ENCODE measurements at places on chromosomes 6 and 20.

DNA sequence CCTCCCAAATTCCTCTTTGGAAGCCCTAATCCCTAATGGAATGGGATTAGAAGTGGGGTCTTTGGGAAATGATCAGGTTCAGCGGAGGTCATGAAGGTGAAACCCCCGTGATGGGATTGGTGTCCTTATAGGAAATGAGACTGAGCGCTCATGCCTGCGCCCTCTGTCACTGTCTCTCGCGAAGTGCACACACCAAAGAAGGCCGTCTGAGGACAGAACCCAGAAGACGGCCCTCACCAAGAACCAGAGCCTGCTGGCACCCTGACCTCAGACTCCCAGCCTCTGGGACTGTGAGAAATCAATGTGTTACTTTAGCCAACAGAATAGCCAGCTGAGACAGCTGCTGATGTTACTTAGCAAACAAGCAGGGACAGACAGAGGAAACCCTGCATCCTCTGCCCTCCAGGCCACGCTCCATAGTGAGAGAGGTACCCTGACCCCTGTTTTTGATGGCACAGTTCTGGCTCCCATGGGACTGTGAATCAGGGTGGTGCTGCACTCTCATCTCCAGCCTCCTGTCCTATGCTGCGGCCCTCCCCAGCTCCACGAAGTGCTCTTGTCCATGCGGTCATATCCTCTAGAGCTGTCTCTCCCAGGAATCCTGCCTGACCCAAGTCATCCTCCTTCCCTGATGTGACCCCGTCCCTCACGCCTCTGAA lies 369.3 kb downstream of the ZFAND3 start:
- DNase-seq = no peak

GRCh38 chr20:10177326-10177725 lies 41.3 kb upstream of the SNAP25 start:
- DNase-seq = no peak

- DNase-seq = no peak
Observed at GRCh38 chr20:11832851-11833250, 84.8 kb upstream of the BTBD3 start.

- DNase-seq = peak; percentile 50
Observed at GRCh38 chr6:28673787-28674671, 148.3 kb downstream of the GPX5 start.

GRCh38 chr6:170179616-170180324 lies 111.1 kb downstream of the DLL1 start:
- no peak for DNase-seq

- DNase-seq = no peak
Observed at GRCh38 chr6:108966855-108967755, 118.9 kb downstream of the ARMC2 start.

DNA sequence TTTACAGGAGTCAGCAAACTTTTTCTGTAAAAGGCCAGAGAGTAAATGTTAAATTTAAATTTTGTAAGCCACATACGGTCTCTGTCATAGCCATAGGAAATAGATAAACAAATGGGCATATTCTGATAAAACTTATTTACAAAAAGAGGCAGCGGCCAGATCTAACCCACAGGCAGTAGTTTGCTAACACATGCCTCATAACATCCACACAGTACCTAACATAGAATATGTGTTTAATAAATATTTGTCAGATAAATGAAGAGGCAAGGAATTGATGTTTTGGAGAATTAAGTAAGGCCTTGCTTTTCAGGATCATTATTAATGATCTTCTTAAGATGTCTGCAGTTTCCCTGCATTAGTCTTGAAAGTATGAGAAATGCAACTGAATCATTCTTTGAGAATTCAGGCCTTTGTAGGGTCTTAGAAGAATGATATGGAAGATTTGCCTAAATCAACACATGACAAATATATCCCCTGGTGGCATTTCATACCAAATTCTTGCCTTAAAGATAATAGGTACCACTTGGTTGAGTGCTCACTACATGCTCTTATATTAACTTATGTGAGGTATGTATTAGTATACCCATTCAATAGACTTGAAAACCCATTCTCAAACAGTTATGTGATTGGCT lies 39.3 kb upstream of the TRAM2 start:
- DNase-seq = no peak

DNA sequence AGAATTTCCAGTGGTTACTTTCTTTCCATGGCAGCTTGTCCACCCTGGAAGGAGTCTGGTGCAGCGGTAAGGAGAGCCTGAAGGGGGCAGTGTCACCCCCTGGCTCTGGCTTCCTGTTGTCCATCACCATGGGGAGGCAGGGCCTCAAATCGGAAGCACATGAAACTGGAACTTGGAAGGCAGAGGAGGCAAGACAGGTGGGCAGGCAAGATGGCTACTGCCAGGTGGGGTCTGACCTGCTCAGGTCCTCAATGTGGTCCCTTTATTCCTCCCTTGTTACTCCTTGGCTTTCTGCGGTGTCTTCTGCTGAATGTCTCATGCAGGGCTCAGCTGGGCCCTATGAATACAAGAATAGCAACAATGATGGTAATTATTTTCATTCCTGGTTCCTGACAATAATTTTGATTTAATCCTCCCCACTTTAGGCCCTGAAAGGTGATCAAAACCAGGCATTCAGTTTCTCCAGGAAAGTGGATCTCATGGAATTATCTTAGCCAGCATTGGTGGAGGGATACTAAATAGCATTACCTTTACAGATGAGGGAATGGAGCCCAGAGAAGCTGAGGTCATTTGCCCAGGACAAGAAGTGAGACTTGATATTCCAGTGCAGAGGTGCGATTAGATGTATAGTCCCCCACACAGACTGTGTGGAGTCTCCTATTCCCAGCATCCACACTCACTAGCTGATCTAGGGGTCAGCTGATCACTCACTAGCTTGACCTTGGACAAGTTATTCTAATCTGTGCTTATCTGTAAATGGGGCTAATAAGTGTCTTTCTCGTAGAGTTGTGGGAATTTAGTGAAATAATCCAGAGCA lies 17.6 kb upstream of the SNAI1 start:
- peak; percentile 75 for DNase-seq

DNA sequence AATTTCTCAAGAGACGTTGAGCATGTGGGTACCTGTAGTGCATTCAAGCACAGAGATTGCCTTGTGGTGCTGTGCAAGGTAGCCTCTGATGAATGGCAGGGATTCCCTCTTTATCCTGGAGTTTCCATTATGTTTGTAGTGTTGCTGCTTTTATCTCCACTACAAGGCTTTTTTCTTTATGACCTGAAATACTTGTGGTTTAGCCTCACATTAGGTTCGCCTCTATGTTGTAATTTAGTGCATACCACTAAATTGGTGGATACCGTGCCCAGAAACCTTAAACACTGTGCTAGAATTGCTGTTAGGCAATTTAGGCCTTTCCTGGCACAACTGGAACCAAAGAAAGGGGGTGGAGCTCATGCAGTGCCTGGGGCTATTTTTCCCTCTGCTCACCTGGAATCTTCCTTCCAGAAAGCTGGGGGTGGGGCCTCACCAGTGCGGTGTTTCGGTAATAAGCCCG lies 76.8 kb downstream of the NCOA7 start:
- DNase-seq = no peak

GRCh38 chr6:166476634-166477215 lies 94.0 kb upstream of the MPC1 start:
- no peak for DNase-seq

DNA sequence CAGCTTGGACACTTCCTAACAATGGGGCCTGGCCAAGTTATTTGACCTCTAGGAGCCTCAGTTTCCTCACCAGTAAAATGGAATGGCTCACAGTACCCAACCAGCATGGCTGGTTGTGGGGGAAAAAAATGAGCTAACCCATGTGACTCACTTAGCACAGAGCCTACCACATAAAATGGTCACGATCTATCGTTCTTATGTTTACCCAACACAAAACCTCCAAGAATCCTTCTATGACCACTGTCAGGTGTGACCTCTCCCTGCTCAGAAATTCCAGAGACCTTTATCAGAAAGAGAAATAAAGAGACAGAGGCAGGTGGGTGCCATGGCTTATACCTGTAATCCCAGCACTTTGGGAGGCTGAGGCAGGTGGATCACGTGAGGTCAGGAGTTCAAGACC lies 39.4 kb downstream of the BPIFB1 start:
- no peak for DNase-seq

DNA sequence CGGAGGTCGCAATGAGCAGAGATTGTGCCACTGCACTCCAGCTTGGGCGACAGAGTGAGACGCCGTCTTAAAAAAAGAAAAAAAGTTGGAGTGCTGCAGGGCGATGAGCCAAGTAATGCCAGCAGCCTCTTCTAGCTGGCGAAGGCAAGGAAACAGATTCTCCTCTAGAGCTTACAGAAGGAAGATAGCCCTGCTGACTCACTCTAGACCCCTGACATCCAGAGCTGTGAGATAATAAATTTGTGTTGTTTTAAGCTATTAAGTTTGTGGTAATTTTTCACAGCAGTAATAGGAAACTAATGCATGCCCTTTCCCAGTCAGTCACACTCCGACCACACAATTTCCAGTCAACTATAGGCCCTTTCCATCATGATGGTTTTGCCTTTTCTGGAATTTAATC lies 16.4 kb downstream of the PRSS16 start:
- no peak for DNase-seq

GRCh38 chr6:39111280-39111679 lies 3.7 kb downstream of the SAYSD1 start:
- DNase-seq = no peak
